Central memory CD8-positive, alpha-beta T cell (primary cell): ENCODE measurements at places on chromosomes 12 and 14.

DNA sequence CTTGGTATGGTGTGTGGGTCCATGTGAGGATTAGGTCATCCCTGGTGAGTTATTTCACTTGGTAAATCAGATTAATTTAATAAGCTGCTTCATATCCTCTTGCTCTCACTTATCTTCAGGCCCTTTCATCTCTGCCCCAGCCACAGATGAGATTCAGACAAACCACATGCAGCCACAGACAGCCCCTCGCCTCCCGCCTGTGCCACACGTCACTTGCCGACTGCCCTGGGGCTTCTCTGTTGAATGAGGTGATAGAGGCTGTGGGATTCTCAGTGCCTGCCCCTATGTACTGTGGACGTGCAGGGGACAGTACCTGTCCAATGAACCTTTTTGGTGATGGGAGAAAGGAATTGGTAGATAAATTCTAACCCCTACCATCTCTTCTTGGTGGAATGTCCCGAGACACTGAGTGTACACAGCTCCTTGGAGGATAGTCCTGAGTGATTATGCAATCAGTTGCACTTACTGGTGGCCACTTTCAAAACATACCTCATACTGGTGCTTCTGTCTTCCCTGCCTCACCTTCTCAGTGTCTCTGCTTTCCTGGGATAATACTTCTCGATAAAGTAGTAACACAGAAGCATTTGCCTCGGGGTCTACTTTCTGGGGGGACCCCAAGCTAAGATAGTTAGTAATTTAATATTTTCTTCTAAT, 248.7 kb downstream of the TTC6 start:
- H3K4me3 ChIP-seq = no peak overlapping the region
- no peaks in the 10 kb centered on the region for H3K4me1 ChIP-seq
- no peak for DNase-seq

GRCh38 chr12:130249376-130249775, 87.1 kb downstream of the FZD10 start:
- no peak overlapping the region for H3K4me3 ChIP-seq
- H3K27ac ChIP-seq = no peak overlapping the region
- H3K27me3 ChIP-seq = no peaks in the 10 kb centered on the region
- peaks cover 1% of the 10 kb centered on the region for H3K36me3 ChIP-seq

- no peak overlapping the region for H3K4me3 ChIP-seq
- no peak overlapping the region for H3K27ac ChIP-seq
- H3K4me1 ChIP-seq = no peaks in the 10 kb centered on the region
- peaks cover 29% of the 10 kb centered on the region for H3K27me3 ChIP-seq
Observed at GRCh38 chr14:36056845-36057244, 119.7 kb downstream of the PTCSC3 start.

DNA sequence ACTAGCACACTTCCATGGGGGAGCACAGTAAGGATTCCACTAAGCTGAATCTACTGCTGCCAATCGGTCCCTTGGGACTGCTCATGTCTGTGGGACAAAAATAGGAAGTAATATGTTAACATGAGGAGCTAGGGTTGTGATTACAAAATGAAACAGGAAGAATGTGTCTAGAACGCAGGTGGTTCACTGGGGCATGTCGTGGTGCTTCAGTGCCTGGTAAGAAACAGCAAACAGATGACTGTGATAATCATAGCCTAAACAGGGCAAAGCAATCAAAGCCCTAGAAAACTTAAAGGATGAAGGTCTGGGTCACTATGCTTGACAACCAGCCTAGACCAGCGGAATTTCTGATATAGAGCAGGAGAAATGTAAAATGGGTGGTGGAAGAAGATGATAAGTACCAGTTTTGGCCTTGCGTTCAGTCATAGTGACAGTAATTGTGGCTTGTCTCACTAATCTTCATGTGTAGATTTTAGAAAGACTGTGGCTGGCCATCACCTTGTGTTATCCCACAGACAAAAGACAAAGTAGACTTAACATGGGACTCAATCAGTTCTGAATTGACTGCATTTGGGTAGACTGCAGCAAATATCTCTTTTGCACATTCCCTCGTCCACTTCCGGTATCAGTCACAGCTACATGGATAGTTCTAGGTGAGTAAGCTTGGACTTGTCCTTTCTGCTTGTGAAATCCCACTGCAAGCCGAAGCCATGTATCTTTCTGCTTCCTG, 51.4 kb downstream of the WASHC3 start:
- H3K4me3 ChIP-seq = no peak overlapping the region
- H3K36me3 ChIP-seq = peaks cover 24% of the 10 kb centered on the region
- H3K27ac ChIP-seq = no peak overlapping the region
- no peak for DNase-seq
- no peaks in the 10 kb centered on the region for H3K4me1 ChIP-seq

- no peak for DNase-seq
- no peaks in the 10 kb centered on the region for H3K36me3 ChIP-seq
- no peaks in the 10 kb centered on the region for H3K27me3 ChIP-seq
- no peaks in the 10 kb centered on the region for H3K4me1 ChIP-seq
Observed at GRCh38 chr12:18332173-18332572, 70.9 kb downstream of the PIK3C2G start.

DNA sequence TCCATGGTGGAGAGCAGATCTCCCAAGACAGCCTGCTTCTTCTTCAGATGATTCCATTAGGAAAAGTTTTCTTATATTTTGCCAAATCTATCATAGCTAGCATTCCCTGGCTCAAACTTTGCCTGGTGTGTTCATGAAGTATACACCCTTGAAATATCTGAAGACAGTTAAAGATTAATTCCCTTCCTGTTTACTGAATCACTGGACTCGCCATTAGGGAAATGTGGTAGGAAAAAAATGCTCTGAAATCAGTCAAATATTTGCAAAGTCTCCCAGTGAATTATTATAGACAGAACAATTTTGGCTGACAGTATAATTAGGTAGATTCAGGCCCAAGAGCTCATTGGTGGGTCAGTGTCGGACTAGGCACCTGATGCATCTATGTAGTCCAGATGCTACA, 86.5 kb downstream of the PDZRN4 start:
- no peaks in the 10 kb centered on the region for H3K4me1 ChIP-seq
- no peak overlapping the region for H3K27ac ChIP-seq
- H3K4me3 ChIP-seq = no peak overlapping the region
- peaks cover 8% of the 10 kb centered on the region for H3K27me3 ChIP-seq
- DNase-seq = no peak

GRCh38 chr12:15131431-15131830, 89.8 kb downstream of the RERG start:
- peaks cover 50% of the 10 kb centered on the region for H3K27me3 ChIP-seq
- no peak overlapping the region for H3K27ac ChIP-seq
- no peaks in the 10 kb centered on the region for H3K36me3 ChIP-seq
- H3K4me1 ChIP-seq = no peaks in the 10 kb centered on the region
- no peak for DNase-seq

DNA sequence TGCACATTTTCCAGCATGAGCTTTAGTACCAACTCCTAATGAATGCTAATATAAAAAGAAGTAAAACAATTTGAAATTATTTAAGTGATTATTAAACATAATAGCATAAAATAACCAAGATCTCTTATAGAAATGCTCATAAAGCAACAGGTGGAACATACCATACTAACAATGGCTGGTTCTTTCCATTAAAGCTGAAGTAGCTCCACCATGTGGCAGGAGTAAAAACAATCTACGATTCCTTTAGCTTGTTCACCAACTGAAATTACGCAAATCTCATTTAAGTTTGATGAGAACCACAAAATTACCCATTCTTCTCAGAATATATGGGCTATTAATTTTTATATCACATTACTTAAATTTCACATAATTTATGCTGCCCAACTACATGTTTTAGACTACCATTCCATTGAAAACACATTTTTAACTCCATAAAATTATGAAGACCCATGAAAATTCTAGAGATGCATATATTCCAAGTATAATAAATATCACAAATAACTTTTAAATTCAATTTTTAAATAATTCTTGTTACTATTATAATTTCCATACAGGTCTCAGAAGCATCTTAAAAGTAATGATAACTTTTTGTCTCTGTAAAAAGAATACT, 213.6 kb downstream of the DAD1 start:
- H3K4me1 ChIP-seq = no peaks in the 10 kb centered on the region
- H3K27me3 ChIP-seq = no peaks in the 10 kb centered on the region
- no peak overlapping the region for H3K27ac ChIP-seq
- DNase-seq = no peak

DNA sequence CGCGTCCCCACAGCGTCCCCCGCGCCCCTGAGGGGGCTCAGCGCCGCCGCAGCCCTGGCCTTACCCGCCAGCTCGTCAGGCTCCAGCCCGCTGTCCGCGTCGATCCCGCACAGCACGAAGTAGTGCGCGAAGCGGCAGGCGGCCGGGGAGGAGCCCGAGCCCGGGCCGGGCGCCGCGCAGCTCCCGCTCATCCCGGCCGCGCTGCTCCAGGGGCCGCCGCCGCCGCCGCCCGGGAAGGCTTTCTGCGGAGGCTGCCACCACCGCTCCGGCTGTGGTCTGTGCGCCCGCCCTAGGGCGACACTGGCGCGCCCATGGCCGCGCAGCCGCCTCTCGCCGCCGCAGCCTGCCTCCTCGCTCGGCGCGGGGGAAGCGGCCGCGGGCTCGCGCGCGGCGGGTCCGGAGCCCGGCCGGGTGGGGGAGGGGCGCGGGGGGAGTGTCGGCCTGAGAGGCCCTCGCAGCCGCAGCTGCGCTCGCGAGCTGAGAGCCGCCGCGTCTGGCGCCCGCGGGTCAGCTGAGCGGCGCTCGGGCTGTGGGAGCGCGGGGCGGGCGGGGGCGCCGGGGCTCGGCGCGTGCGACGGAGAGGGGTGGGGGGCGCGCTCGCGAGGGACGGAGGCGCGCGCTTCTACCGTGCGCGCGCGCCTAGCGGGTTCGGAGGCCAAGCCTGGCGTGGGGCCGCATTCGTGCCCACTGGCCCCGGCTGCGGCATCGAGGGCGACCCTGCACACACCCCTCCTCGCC, at the start of gene DENND5B:
Gene DENND5B (minus strand): TSS at position 495 of the 738 bp plus-strand sequence. CDS start 304 bp downstream, at position 191.
- no peaks in the 10 kb centered on the region for H3K36me3 ChIP-seq
- H3K4me1 ChIP-seq = peaks cover 20% of the 10 kb centered on the region
- DNase-seq = no peak
- peak within 1 kb of the TSS; percentile 80 for H3K4me3 ChIP-seq
- peaks cover 78% of the 10 kb centered on the region for H3K27me3 ChIP-seq

DNA sequence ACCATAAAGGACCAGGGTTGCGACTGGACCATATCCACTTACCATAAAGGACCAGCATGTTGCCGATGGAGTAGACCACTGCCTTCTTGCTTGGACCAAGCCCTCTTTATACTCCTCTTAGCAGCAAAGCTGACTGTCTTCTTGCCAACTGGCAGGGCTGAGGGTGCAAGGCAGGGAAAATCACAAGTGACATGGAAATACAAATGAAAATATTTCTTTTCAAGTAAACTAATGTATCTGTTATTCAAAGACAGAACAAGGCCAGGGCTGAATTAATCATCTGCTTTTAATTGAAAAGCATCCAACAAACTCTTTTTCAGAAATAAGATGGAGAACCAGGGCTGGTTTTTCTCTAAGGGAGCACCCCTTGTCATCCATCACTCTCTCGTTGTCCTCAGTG, at the start of gene CELA1:
Gene CELA1 (minus strand): TSS at position 99 of the 400 bp plus-strand sequence. CDS start 41 bp downstream, at position 58.
- no peak within 1 kb of the TSS for H3K27ac ChIP-seq
- no peak for DNase-seq
- H3K36me3 ChIP-seq = peaks cover under 1% of the 10 kb centered on the region
- H3K27me3 ChIP-seq = no peaks in the 10 kb centered on the region

DNA sequence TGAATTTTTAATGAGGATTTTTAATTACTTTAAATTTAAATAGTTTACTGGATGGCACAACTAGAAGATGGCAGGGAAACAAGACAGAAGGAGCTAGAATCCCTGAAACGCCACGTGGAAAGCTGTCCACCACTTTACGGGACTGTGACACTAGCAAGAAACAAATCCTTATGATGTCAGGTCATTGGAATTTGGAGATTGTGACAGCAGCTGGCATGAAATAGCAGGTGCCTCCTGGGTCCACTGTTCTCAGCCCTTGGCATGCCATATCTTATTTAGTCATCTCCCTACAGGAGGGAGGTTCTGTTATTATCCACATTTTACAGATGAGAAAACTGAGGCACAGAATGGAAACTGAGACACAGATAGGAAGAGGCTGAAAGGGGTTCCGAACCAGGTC, 113.8 kb downstream of the BCL11B start:
- no peak overlapping the region for H3K4me3 ChIP-seq
- peaks cover 7% of the 10 kb centered on the region for H3K36me3 ChIP-seq
- DNase-seq = no peak
- H3K27ac ChIP-seq = no peak overlapping the region
- H3K27me3 ChIP-seq = no peaks in the 10 kb centered on the region
- H3K4me1 ChIP-seq = peaks cover 36% of the 10 kb centered on the region

GRCh38 chr12:67705394-67706370, 57.1 kb downstream of the DYRK2 start:
- H3K36me3 ChIP-seq = peaks cover 4% of the 10 kb centered on the region
- no peak overlapping the region for H3K4me3 ChIP-seq
- no peak overlapping the region for H3K27ac ChIP-seq
- DNase-seq = no peak

DNA sequence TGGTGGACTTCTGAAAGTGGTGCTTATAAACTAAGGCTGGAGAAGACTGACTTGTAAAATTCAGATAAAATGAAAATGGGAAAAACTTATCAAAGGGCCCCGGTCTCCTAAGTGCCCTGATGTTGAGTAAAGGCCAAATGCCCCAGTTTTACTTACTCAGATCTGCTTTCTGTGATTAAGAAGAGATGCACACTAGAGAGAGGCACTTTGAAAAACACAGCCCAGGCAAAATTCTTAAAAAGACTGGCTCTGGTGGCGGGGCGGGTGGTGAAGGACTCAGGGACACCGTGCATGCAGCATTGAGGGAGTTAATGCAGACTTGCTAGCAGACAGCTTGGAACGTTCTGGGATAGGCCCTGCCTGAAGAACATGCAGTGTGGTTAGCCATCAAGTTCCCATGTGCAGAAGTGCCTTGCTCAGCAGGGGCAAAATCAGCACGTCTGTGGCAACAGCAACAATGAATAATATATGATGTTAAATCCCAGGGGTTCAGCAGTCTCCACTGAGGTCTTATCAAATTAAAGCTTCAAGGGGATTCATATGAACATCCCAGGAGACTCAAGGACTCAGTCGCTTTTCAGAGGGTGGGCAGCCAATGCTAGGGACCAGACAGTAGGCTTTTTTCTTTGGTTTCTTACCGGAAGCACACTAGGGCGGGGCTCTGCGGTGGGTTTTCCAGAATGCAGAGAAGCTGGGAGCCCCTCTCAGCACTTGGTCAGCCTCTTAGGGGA, 105.0 kb downstream of the DAD1 start:
- H3K27me3 ChIP-seq = no peaks in the 10 kb centered on the region
- H3K27ac ChIP-seq = no peak overlapping the region
- H3K36me3 ChIP-seq = peaks cover 10% of the 10 kb centered on the region
- DNase-seq = no peak

GRCh38 chr14:70714055-70714550, 72.4 kb downstream of the TTC9 start:
- no peak for DNase-seq
- H3K4me3 ChIP-seq = no peak overlapping the region
- H3K27ac ChIP-seq = no peak overlapping the region
- H3K27me3 ChIP-seq = peaks cover 11% of the 10 kb centered on the region
- H3K4me1 ChIP-seq = no peaks in the 10 kb centered on the region

DNA sequence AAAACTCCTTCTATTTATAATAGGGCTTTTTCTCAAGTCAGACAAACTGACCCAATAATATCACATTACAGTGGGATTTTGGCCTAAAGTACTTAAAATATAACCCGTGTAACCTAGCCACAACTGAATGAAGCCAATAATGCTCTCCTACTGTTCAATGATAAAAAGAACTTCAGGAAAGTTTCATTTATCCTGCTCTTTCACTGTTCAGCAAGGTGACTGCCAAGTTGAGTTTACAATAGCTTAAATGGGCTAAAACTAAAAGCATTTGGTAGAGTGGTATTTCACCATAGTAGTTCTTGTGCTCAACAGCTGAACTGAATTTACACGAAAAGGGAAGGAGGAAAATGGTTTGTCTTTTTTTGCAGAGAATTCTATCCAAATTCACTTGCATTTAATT, 49.8 kb downstream of the CNTN1 start:
- H3K36me3 ChIP-seq = no peaks in the 10 kb centered on the region
- no peak overlapping the region for H3K27ac ChIP-seq
- H3K27me3 ChIP-seq = no peaks in the 10 kb centered on the region
- H3K4me3 ChIP-seq = no peak overlapping the region
- no peaks in the 10 kb centered on the region for H3K4me1 ChIP-seq
